CD4-positive, alpha-beta T cell treated with Interleukin-17A for 4 hours (primary cell): ENCODE measurements at places on chromosomes 5 and 9.
A peak's percentile ranks its signal among the peaks of the same experiment; 100 is the strongest.

GRCh38 chr9:97408562-97408961 is 3.3 kb upstream of the TDRD7 start:
- DNase-seq: no peak

GRCh38 chr9:125409637-125410521 is 148.3 kb downstream of the GAPVD1 start:
- no peak for DNase-seq

DNA sequence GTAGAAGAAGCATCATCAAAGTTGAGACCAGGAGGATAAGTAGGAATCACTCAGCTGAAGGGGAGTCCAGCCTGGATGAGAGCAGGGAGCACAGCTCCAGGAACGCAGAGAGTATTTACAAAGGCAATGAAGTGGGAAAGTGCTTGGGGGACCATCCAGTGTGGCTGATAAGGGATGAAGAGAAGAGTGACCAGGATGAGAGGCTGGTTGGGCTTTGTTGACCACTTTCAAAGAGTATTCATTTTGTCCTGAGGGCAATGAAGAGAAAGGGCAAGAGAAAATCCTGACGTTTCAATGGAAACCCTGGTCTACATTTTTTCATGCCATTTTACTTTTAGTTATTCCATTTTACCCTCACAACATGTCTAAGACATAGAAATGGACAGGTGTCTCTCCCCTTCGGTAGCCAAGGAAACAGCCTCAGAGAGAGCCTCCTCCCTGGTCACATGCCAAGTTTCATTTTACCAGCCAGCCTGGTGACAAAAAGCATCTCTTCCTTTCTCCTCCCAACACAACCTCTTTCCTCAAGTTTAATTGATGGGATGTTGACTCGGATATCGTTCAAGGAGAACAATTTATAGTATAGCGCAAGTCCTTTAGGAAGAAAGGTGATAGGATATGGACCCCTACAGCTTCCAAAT is 492.7 kb upstream of the CLINT1 start:
- DNase-seq: no peak

DNA sequence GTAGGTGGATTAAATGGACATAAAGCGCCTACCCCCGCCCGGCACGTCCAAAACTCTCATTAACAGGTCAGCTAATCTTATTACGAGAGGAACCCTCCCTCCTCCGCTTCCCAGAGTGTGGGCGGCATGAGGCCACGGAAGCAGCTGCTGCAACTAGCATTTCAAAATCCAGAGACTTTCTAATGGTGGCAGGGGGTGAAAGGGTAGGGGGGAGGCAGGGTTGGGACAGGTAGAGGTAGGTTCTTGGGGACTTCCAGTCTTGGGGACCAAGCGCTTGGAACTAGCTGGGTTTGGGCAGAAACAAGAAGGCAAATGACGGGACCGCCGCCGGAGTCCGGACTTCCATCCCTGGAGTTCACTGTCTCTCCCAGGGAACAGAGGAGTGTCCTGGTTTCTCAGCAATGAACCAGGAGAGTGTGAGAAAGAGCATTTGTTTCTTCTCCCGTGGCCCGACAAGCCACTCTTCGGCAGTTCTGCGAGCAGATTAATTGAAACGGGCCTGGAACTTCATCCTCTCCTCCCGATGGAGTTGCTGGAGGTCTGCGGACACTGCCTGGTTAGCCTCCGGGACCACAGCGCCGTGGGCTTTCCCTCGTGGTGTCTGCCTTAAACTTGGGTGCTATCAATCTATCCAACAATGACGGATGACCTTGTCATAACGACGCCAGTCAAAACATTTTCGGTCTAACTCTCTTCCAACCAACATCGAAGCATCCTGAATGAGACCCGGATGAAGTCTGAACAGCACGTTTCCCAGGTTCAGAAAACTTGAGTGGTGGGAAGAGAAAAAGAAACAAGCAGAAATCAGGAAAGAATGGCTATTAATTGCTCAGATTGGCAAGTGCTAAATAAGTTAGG is 1.6 kb upstream of the PRDM6 start:
- DNase-seq: no peak

GRCh38 chr5:137831526-137831925 is 36.1 kb upstream of the MYOT start:
- DNase-seq: no peak

DNA sequence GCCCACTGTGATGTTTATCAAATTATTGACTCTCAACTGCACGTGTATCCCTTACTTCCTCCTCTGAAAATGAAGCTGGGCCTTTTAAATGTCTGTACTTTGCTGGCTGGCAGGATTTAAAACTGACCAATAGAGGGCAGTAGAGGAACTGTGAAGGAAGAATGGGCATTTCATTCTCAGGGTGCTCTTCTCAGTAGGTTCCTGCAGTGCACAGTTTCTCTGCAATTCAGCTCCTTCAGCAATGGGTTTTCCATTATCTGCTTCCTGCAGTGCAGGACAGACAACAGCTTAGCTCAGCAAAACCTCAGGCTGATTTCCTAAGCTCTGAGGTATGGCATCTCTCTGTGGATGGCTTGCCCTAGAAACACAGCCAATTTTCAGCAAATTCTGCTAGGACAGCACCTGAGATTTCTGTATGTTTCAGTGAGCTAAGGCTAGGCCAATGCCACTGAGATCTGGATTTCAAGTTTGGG is 298.4 kb upstream of the PRDM9 start:
- no peak for DNase-seq

DNA sequence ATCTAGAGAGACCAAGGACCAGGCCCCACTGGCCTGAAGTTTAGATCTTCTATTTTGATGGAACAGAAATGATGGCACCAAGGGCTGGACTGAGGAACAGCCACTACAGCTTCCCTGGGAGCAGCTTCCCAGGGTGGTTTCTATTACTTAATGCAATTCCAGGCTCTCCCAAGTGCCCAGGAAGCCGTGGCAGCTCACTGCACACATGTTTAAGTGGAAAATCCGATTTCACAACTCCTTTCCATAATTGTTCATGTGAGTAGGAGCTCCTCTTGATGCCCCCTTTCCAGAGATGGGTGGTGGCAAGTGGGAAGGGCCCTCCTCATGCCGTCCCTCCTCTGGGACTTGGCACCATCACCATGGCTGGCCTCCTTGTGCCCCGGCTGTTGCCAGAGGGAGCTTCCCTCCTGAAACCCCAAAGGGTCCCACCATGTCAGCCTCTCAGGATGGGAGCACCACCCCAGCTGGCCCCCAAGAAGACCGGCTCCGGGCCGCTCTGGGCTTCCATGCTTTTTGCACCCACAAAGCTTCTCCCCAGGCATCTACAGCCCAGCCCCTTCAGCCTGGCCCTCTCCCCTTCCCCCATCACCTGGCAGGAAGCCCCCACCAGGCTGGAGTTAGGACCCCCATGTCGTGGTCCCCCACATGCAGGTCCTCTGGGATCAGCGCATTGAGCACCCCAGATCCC is 9.1 kb upstream of the UBAC1 start:
- DNase-seq: no peak

DNA sequence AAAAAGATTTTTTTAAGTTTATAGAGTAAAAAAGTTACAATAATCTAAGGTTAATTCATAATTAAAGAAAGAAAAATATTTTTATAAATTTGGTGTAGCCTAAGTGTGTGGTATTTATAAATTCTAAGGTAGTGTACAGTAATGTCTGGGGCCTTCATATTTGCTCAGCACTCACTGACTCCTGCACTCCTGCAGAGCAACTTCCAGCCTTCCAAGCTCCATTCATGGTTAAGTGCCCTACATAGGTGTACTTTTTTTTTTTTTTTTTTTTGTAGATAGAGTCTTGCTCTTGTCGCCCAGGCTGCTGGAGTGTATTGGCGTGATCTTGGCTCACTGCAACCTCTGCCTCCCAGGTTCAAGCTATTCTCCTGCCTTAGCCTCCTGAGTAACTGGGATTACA is 10.1 kb downstream of the ACOT12 start:
- DNase-seq: no peak

DNA sequence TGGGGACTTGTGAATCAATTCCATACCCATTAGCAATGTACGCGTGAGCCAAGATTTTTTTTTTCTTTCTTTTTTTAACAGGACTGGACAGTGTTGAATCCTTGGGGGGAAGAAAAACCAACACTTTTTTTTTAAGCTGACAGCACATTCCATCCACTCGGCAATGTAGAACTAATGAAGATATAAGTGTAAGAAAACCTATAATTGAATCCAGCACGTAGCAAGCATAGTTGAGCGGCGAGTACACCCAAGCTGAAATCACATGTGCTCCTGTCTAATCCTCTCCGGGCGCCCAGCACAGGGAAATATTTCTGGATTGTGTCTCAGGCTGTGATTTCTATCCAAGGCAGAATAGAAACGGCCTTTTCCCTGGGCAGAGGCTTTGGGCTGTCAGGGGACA is 118.2 kb downstream of the BOD1 start:
- DNase-seq: no peak

DNA sequence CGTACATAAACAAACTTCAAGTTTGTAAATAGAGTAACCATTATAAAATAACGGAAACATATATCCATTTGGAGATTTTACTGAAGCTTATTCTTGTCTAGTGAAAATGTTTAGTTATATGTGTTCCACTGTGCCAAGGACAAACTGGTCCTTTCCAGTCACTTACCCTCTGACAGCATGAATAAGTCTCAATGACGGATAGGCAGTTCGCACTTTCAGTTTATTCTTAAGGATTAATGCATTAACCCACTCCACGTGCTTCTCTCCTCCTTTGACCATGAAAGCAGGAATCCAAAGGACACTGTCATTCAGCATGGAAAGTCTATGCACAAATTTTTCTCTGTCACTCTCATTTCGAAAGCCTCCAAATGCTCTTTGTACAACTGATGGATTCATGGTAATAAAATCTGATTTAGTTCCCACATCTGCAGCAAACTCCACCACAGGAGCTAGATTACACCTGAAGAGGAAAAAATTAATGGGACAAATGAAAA is 47.1 kb downstream of the ST8SIA4 start:
- DNase-seq: no peak

DNA sequence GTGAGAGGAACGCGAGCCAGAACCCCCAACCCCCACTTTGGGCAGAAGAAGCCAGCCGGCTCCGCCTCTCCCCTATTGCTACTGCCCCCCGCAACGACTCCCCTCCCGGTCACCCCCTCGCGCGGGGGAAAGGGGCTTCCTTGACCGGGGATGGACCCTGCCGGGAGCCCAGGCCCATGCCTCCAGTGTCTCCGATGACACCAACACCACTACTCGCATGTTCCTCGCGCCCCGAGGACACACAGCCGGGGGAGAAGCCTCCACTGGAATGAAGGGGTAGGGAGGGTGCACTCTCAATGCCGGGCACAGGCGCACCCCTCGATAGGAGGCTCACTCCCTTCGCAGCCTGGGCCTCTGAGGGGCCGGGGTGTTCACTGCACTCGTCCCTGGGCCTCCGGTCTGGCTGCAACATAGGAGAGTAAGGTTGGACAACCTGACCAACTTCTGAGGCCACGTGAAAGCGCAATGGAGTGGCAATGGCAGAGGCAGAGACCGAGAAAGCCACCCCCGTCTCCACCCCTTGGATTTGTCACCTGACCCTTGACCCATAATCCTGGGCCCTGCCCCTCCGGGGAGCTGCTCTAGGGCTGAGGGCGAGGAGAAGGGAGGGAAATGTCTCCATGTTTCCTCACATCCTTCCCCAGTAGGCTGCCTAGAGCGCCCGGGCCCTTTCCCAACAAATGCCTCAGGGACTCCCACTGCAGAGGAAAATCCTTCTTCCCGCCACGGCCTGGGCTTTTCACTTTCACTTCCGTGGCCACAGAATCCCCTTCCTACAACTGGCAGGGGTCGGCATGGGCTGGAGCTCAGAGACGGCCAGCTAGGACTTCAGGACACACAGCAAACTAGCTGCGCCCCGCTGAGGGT is 1.1 kb upstream of the CNTFR start:
- no peak for DNase-seq

DNA sequence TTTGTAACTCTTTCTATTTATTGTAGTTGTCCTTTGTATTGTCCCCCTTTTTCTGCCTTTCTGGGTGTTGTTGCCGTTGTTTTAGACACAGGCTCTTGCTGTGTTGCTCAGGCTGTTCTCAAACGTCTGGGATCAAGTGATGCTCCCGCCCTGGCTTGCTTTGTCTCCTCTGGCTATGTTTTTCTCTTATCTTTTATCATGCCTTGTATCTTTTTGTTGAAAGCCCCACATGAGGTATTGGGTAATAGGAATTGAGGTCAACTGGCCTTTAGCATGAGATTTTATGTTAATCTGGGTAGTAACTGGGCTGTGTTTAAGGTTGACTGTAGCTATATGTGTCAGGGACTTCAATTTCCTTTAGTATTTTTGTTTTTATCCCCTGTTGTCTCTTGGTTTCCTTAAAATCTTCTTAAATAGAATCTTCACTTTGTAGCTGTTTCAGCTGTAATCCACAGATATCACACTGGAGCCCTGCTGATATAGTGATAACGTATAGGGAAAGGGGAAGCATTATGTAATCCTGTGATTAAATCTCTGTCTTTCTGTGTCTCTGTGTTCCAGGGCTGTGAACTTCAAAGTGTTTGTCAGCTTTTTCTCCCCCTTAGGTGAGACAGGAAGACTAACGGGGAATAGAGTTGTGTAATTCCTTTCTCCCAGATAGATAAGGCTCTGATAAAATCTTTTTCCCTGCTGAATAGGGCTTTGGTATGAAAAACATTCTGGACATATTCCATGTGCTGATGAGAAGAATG is 25.9 kb upstream of the CACNA1B start:
- DNase-seq: no peak

DNA sequence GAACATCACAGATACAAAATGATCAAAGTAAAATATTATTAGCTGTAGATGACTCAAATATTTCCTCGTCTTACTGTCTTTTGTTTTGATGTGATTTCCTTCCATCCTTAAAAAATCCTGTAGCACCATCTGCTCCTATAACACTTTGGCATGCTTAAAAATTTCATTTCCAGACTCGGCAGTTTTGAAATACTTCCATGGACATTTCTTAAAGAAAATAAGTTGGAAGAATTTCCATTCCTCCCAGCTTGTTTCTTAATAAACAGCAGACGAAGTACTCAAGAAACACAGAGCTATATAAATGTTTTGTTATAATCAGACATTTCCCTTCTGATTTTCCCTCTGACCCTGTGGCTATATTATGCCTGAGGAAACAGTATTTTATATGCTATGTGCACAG is 41.2 kb upstream of the SVEP1 start:
- no peak for DNase-seq

- no peak for DNase-seq
Measured at GRCh38 chr5:56071470-56071869, 76.7 kb upstream of the IL6ST start.

- DNase-seq: no peak
Measured at GRCh38 chr5:135251093-135251492, 147.9 kb downstream of the MACROH2A1 start.

- DNase-seq: peak; percentile 74
Measured at GRCh38 chr9:111896942-111897600, 457 bp downstream of the UGCG start.

GRCh38 chr5:95086927-95087815 is 197.7 kb downstream of the MCTP1 start:
- DNase-seq: no peak

GRCh38 chr5:113038714-113039113 is 62.1 kb downstream of the DCP2 start:
- DNase-seq: no peak

- no peak for DNase-seq
Measured at GRCh38 chr5:21181609-21182125, 1193.7 kb upstream of the CDH18 start.

GRCh38 chr9:114371973-114372917 is 15.5 kb downstream of the AKNA start:
- DNase-seq: peak; percentile 69

- no peak for DNase-seq
Measured at GRCh38 chr5:161009194-161009593, 157.2 kb upstream of the ATP10B start.

- no peak for DNase-seq
Measured at GRCh38 chr5:118875131-118875530, 113.2 kb downstream of the DTWD2 start.
